ENCODE measurements at places on chromosomes 11 and 22. TPM values are rescaled to one million over a fixed set of nuclear protein-coding genes. Genes with fewer than 3 reads are reported as not detected.
A peak's percentile ranks its signal among the peaks of the same experiment; 100 is the strongest.

The MRGPRF gene
- total RNA-seq: 3.4 TPM

The DEFB131B gene
- not detected for total RNA-seq

The TSPO gene
- total RNA-seq: 32.2 TPM

The XNDC1N gene
- total RNA-seq: 3.4 TPM

The OR52H1 gene
- total RNA-seq: 0.18 TPM

The C1QTNF6 gene
- total RNA-seq: 12.6 TPM

The CRYBB1 gene
- total RNA-seq: not detected

The PRAME gene
- total RNA-seq: 1.2 TPM

The GRAMD1B gene
- 1.4 TPM for total RNA-seq

The ACR gene
- total RNA-seq: 0.83 TPM

GRCh38 chr22:20840646-20841371 lies 17.8 kb downstream of the PI4KA start:
- no peak for DNase-seq

DNA sequence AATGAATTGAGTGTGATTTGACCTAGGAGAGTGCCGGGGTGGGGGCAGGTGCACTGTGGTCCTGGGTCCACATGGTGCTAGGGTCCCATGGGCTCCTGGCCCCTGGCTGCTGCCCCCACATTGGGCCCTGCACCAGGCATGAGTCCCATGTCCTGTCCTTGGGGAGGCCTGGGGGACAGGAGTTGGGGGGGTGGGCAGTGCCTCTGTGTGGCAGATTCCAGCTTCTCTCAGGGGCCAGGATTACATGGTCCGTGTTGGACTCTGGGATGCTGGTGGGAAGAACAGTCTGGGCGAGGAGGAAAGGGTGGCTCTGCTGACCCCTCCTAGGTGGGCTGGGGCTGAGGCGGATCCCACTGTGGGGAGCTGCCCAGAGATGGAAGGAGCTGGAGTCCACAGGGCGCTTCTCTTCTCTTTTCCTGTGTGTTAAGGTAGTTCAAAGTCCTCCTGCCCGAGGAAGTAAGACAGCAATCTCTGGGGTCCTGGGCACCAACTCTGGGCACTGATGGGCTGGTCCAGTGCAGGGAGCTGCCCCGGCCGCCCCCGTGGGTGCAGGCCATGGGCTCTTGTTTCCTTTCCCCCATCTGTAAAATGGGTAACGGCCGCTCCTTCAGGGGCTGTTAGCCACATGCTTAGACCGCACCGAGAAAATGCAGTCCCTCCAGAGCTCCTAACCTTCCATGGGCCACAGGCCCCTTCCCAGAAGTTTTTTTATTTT lies 19.8 kb downstream of the KCNQ1 start:
- no peak for DNase-seq

- no peak for DNase-seq
Measured at GRCh38 chr11:121099885-121100284, 1.2 kb upstream of the TECTA start.

- DNase-seq: no peak
Measured at GRCh38 chr11:62152245-62153086, 28.7 kb downstream of the INCENP start.

GRCh38 chr11:97087419-97087818 lies 697.6 kb downstream of the JRKL start:
- no peak for DNase-seq

DNA sequence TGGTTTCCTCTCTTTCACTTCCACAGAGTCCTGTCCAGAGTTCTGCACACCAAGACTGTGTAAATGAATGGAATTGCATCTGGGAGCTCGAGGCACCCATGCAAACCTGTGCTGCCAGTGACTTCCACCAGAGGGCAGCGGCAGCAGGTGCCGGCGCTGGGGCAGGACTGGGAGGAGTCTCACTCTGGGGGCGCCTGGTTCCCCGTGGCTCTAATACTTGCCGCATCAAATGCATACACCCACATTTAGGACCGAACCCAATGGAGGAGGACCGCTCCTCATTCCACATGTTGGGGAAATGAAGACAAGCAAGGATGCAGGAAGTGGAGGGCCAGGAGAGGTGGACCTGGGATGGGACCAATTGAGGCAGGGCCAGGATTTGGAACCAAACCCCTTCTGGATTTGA lies 1.1 kb upstream of the CD6 start:
- DNase-seq: peak; percentile 60

DNA sequence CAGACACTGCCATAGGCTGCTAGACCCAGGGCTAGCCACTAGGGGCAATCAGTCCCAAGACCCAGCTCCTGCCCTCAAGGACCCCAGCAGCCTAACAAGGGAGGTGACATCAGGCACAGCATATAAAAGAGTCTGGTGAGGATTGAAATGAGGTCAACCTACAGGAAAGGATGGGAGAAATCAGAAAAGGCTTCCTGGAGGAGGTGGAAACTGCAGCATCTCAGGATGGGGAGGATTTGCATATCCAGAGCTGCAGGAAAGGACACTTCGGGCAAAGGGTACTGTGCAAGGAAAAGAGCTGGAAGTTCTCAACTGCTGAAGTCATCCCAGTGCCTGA lies 2.9 kb upstream of the ARFGAP2 start:
- DNase-seq: peak; percentile 48
